ENCODE measurements at places on chromosomes 5 and 9. TPM values are rescaled to one million over a fixed set of nuclear protein-coding genes. Genes with fewer than 3 reads are reported as not detected.

DNA sequence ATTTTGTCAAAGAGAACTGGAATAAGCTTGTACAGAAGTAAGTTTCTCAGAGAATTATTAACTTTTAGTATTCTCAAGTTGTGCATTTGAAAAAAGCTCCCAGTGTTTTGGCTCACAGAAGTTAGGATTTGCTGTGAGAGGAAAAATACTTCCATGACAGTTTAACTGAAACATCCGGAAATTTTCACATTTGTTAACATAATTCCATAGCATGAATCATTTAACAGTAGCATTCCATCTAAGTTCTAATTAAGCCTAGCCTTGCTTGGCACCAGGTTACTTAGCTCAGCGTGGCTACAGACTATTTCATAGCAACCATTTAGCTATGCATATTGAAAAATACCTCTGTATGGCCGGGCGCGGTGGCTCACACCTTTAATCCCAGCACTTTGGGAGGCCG lies 90.8 kb downstream of the LNPEP start:
- no peaks in the 10 kb centered on the region for H3K27me3 ChIP-seq
- peaks cover 10% of the 10 kb centered on the region for H3K36me3 ChIP-seq
- H3K27ac ChIP-seq, result no peak overlapping the region
- no peaks in the 10 kb centered on the region for H3K4me1 ChIP-seq

DNA sequence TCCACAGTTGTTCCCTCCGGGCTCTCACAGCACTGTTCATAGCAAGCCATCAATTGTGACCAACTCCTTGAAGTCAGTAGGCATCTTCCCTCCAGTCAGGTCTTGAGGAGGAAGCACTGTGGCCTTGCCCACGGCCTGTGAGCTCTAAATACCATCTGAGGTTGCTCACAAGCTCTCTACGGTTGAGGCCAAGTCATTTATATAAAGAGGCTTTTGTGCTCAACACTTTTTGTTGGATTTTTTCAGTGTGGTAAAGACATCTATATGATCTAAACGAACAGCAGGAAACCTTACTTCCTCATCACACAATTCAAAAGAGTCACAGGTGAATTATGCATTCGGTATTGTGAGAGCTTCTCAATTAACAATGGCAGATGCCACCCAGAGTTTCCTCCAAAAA lies 97.3 kb downstream of the ZNF462 start:
- no peak for DNase-seq
- H3K4me1 ChIP-seq, result no peaks in the 10 kb centered on the region
- peaks cover 2% of the 10 kb centered on the region for H3K36me3 ChIP-seq
- no peaks in the 10 kb centered on the region for H3K27me3 ChIP-seq
- H3K4me3 ChIP-seq, result no peak overlapping the region
- H3K27ac ChIP-seq, result no peak overlapping the region

Gene SLC6A18
- total RNA-seq, result not detected

DNA sequence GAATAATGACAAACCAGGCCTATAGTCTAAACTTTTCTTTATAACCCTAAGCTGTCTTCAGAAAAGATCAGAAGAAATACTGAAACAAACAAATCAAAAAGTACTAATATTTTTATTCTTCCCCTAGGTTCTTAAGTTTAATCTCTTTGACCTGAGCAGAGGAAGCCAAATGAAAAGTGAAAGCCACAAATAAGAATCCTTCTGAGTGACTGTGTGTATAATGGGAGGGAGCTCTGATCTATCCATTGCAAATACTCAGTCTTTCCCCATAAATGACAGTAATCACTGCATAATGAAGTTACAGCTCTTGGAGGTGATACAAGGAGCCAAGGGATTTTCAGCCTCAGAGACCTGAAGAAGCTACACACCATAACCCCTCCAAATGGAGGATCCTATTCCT lies 126.9 kb upstream of the ATP10B start:
- no peaks in the 10 kb centered on the region for H3K4me1 ChIP-seq
- no peaks in the 10 kb centered on the region for H3K27me3 ChIP-seq
- H3K4me3 ChIP-seq, result no peak overlapping the region
- H3K27ac ChIP-seq, result no peak overlapping the region

DNA sequence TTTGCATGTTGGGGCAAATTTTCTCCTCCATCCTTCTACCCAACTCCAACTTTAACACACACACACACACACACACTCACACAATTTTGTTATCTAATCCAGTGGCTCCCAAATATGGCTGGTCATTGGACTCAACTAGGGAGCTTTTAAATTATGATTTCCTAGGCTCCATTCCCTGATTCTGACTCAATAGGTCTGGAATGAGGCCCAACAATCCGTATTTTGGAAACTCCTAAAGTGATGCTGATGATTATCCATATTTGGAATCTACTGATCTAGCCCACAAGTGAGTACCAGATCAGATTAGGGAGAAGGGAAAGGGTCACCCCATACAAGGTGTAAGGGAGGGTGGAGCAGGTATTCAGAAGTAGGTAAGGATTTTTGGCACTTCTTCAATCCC lies 309.7 kb downstream of the TLE1 start:
- DNase-seq, result no peak
- H3K4me1 ChIP-seq, result peaks cover 9% of the 10 kb centered on the region
- no peaks in the 10 kb centered on the region for H3K36me3 ChIP-seq
- no peaks in the 10 kb centered on the region for H3K27me3 ChIP-seq
- H3K27ac ChIP-seq, result no peak overlapping the region

Gene CTXN3
- not detected for total RNA-seq

- H3K4me3 ChIP-seq, result no peak overlapping the region
- no peaks in the 10 kb centered on the region for H3K36me3 ChIP-seq
- no peak overlapping the region for H3K27ac ChIP-seq
- peaks cover 4% of the 10 kb centered on the region for H3K4me1 ChIP-seq
Measured at GRCh38 chr9:76619640-76620039, 144.6 kb upstream of the PCA3 start.

- peak within 1 kb of the TSS; percentile 50 for H3K4me3 ChIP-seq
- peaks cover 24% of the 10 kb centered on the region for H3K4me1 ChIP-seq
- H3K36me3 ChIP-seq, result no peaks in the 10 kb centered on the region
Measured at GRCh38 chr9:90801241-90801972, at the start of gene SYK. TSS of gene SYK (plus strand) at chr9:90801819. CDS start at chr9:90843899, 42,080 bp downstream.

DNA sequence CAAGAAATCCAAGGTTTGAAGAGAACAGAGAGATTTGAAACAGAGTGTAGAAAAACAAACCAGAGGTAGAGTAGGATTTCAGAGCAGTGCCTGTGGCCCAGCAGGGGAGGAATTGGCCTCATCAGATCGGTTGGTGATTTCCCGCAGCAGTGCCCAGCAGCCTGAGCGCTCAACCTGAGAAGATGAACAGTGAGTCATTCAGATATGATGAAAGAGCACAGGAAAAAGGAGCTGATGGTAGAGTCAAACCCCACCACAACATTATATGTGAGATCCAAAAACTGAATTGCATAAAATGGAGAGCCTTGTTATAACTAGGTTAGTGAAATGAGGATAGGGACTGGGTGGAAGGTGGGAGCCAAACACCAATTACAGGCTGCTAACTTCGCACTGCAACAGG lies 248.9 kb downstream of the PIK3R1 start:
- DNase-seq, result no peak
- no peaks in the 10 kb centered on the region for H3K27me3 ChIP-seq
- H3K4me3 ChIP-seq, result no peak overlapping the region
- no peak overlapping the region for H3K27ac ChIP-seq

Gene TMEM174
- total RNA-seq, result not detected

Gene MIGA2
- 31.6 TPM for total RNA-seq

DNA sequence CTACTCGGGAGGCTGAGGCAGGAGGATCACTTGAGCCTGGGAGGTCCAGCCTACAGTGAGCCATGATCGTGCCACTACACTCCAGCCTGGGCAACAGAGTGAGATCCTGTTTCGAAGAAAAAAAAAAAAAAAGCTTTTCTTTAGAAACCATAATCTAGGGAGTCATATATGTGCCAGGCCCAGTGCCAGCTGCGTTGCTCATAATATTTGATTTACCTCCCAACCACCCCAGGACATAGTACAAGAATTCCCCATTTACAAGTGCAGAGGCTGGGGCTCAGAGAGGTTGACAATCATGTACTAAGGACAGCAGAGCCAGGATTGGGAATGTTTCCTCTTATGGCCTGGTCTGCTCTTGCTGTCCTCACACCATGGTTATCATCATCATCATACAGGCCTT lies 25.1 kb upstream of the TRIM14 start:
- H3K4me3 ChIP-seq, result no peak overlapping the region
- no peak overlapping the region for H3K27ac ChIP-seq
- DNase-seq, result no peak
- no peaks in the 10 kb centered on the region for H3K4me1 ChIP-seq
- no peaks in the 10 kb centered on the region for H3K27me3 ChIP-seq

Gene UGT3A2
- 0.12 TPM for total RNA-seq

Gene FBN2
- total RNA-seq, result 1.3 TPM

Gene PGM5
- total RNA-seq, result 51.7 TPM

DNA sequence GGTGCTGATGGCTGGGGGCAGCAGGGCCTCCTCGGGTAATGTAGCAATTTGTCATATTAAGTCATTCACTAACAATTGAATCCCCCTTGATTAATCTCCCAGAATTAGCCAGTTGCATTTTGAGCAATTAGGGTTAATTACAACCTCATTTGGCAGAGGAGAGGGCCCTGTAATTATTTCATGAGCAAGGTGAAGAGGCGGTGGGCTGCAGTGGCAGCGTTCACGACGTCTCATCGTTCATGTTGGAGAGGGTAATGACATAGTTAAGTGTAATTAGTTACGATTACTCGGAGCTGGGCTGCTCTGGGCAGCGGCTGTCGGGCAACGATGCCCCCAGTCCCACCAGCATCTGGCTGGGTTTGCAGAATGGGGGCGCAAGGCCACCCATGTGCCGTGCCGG lies 46.0 kb downstream of the NEK6 start:
- DNase-seq, result no peak
- H3K36me3 ChIP-seq, result peaks cover 4% of the 10 kb centered on the region
- no peak overlapping the region for H3K27ac ChIP-seq
- no peak overlapping the region for H3K4me3 ChIP-seq

GRCh38 chr9:7570107-7570720 lies 229.4 kb downstream of the DMAC1 start:
- H3K4me1 ChIP-seq, result no peaks in the 10 kb centered on the region
- H3K4me3 ChIP-seq, result no peak overlapping the region
- no peaks in the 10 kb centered on the region for H3K36me3 ChIP-seq

- no peak overlapping the region for H3K27ac ChIP-seq
- no peaks in the 10 kb centered on the region for H3K36me3 ChIP-seq
- DNase-seq, result peak; percentile 19
- H3K4me1 ChIP-seq, result peaks cover 16% of the 10 kb centered on the region
- no peak overlapping the region for H3K4me3 ChIP-seq
- no peaks in the 10 kb centered on the region for H3K27me3 ChIP-seq
Measured at GRCh38 chr5:33338336-33339110, 102.2 kb upstream of the TARS1 start.

- peak overlapping the region; percentile 45 for H3K4me3 ChIP-seq
- peaks cover 7% of the 10 kb centered on the region for H3K4me1 ChIP-seq
- peaks cover 4% of the 10 kb centered on the region for H3K27me3 ChIP-seq
- no peaks in the 10 kb centered on the region for H3K36me3 ChIP-seq
Measured at GRCh38 chr9:134066913-134067851, 644 bp downstream of the BRD3 start.

DNA sequence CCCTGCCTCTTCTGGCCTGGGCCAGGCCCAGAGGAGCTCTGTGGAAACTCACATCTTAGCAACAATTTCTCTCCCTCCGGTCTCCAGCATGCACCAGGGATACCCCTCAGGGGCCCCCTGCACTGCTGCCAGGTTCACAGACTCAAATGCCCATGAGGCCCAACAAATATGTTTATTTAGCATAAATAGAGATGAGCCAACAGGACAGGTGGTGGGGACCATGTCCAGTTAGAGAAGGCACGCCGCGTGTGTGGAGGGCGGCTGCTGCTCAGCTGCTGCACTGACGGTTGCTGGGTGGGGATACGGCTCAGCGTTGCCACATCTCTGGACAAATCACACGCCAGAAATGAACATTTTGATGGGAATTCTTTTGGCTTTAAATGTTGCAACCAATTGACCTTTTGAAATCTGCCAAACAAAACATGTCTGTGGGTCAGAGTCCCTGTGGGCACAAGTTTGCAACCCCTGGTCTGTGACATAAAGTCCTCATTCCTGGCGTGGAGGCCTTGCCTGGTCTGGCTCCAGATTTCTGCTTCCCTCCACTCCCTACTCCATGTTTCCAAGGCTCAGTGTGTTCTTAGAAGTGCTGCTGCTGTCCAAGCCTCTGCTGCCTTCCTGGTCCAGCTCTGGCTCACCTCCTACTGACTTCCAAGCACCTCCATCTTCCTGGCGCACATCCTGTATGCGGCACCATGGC lies 88.9 kb downstream of the AMBP start:
- DNase-seq, result no peak
- H3K27me3 ChIP-seq, result no peaks in the 10 kb centered on the region
- H3K27ac ChIP-seq, result peak overlapping the region; percentile 9
- H3K4me3 ChIP-seq, result no peak overlapping the region
- peaks cover 31% of the 10 kb centered on the region for H3K4me1 ChIP-seq

- no peak overlapping the region for H3K27ac ChIP-seq
- H3K4me3 ChIP-seq, result no peak overlapping the region
- no peaks in the 10 kb centered on the region for H3K27me3 ChIP-seq
- no peaks in the 10 kb centered on the region for H3K4me1 ChIP-seq
- H3K36me3 ChIP-seq, result no peaks in the 10 kb centered on the region
- DNase-seq, result no peak
Measured at GRCh38 chr5:36836831-36837230, 39.7 kb upstream of the NIPBL start.

- no peaks in the 10 kb centered on the region for H3K27me3 ChIP-seq
- peaks cover 11% of the 10 kb centered on the region for H3K36me3 ChIP-seq
- H3K4me1 ChIP-seq, result peaks cover 5% of the 10 kb centered on the region
Measured at GRCh38 chr9:124854822-124855221, 1.6 kb downstream of the WDR38 start.

DNA sequence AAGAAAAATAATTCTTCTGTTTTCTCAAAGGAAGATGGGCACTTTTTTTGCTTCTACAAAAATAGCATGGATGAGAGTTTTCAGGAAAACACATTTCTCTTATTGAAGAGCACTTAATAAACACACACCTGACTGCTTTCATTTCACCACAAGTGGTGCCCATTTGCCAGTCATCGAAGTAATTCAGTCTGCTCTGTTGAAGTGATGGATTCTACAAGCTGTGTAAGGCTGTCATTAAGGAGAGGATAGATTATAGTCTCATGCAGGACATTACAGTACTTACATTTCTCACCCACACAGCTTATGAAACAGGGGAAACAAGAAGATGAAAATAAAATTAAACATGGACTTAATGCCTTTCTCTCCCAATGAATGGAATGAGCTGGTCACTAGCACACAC lies 165.2 kb downstream of the NR2F1-AS1 start:
- DNase-seq, result no peak
- no peaks in the 10 kb centered on the region for H3K36me3 ChIP-seq
- H3K4me1 ChIP-seq, result peaks cover 4% of the 10 kb centered on the region

GRCh38 chr9:35619800-35620158 lies 1.6 kb upstream of the CD72 start:
- DNase-seq, result no peak
- no peak overlapping the region for H3K27ac ChIP-seq
- H3K27me3 ChIP-seq, result no peaks in the 10 kb centered on the region
- H3K4me3 ChIP-seq, result no peak overlapping the region
